ENCODE measurements at places on chromosomes 7 and 10.

GRCh38 chr10:135601-136464 lies 578 bp downstream of the ZMYND11 start:
- DNase-seq: peak; percentile 49

DNA sequence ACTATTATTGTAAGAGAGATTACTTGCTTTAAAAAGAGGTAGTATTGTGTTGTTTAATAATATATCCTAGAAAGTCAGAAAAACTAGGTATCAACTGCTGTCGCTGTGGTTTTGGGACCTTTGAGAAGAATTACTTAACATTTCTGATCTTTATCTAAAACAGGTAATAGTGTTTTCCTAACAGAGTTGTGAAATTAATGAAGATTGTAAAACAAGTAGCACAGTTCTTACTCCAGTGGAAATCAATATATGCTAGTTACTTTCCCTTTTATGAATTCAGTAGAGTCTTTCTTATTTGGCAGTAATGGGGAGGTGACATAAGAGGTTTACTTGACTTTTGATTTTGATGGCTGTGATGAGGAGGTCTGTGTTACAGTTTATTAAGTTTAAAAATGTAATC lies 58.1 kb downstream of the KIF20B start:
- DNase-seq: no peak

DNA sequence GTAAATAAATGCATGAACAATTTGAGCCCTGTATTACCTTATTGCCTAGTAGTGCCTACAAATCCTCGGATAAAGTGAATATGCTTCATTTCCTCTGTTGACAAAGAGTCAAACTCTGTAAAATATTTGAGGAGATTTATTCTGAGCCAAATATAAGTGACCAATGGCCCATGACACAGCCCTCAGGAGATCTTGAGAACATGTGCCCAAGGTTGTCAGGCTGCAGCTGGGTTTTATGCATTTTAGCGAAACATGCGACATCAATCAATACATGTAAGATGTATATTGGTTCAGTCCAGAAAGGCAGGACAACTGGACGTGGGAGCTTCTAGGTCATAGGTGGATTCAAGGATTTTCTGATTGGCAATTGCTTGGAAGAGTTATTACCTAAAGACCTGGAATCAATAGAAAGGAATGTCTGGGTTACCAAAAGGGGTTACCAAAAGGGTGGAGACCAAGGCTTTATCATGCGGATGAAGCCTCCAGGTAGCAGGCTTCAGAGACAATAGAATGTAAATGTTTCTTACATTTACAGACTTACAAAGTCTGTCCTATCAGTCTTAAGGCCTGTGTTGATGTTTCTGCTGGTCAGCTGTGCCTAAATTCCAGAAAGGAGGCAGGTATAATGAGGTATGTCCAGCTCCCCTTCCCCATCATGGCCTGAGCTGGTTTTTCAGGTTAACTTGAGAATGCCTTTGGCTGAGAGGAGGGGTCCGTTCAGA lies 220.1 kb upstream of the FZD1 start:
- DNase-seq: no peak

- no peak for DNase-seq
Measured at GRCh38 chr7:116614499-116615262, 57.3 kb upstream of the MET start.

GRCh38 chr7:122675621-122676020 lies 23.3 kb downstream of the RNF133 start:
- DNase-seq: no peak

GRCh38 chr10:89440226-89441009 lies 26.1 kb downstream of the IFIT5 start:
- DNase-seq: no peak

DNA sequence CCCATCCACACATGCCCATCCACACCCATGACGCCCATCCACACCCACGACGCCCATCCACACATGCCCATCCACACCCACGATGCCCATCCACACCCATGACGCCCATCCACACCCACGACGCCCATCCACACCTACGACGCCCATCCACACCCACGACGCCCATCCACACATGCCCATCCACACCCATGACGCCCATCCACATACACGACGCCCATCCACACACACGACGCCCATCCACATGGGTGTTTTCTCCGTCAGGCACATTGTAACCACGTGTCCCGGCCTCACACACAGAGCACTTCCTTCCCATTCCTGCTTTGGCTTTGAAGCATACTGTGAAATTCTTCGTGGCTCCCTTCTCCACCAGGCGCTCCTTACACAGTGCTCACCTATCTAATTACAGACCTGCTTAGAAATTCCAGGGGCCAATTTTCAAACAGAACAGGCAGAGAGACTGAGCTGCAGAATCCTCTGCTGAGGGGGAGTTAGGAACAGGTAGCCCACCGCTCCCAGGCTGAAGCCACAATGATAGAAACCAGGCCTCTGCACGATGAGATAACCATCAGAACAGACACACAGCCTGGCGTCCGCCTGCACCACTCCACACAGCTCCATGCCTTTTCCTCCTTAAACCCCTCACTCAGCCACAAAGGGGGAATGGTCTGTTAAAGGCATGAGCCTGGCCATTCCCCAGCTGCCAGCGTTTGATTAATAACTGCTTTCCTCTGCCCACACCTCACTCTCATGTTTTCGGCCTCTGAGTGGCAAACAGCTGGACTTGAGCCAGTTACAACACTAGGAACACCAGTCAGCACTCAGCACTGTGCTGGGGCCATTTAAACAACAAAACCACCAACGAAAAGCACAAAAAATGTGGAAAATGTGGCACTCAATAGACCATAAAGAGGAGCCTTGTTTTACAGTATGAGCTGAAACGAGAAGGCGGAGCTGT lies 501.6 kb downstream of the PTPRN2 start:
- no peak for DNase-seq

GRCh38 chr7:38198366-38198765 lies 20.3 kb downstream of the STARD3NL start:
- no peak for DNase-seq

DNA sequence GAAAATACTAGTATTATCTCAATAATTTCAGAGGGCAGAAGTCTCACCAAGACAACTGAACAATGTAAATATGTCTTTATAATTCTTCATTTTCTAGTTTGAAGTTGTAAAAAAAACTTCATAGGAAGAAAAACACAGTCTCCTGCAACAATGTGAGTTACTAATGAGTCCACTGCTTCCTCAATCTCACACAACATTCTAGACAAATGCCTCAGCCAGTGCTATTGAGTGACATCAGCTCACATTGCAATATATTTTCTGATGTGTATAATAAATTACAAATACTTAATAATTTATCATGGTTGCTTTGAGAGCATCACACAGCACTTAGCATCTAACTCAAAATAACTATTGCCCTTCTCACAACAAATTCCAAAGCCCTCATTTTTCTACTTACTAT lies 321.2 kb downstream of the GRM8 start:
- DNase-seq: no peak

DNA sequence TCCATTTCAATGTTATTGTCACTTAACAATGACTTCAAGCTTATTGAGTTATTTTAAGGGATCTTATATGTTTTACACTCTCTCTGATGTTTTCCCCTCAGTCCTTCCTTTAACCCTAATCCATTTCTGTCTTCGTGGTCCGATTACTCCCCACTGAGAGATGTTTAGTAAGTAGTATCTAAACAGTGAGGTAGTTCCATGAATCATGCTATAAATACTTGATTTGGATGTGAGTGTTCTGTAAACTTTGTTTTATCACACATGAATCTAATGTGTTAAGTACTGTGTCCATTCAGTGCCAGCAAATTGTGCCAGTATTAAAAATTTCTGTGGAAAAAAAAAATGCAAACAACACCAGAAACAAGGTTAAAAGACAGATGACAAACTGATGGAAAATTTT lies 18.6 kb downstream of the RPP30 start:
- no peak for DNase-seq

DNA sequence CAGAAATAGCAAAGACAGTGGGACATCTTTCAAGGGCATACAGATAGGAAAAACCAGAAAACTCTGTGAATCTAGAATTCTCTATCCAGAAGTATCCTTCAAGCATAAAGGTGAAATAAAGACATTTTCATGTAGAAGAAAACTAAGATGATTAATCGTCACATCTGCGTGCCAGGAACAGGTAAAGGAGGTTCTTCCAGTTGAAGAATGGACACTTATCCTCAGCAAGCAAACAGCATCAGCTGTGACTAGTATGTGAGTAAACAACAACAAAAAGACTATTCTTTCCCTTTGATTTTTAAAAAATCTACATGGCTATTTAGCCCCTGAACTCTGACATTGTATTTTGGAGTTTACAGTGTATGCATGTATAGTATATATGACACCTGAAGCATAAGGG lies 124.9 kb downstream of the LRMDA start:
- DNase-seq: no peak
